ENCODE measurements at places on chromosomes 6 and 20. TPM values are rescaled to one million over a fixed set of nuclear protein-coding genes. Genes with fewer than 3 reads are reported as not detected.

DNA sequence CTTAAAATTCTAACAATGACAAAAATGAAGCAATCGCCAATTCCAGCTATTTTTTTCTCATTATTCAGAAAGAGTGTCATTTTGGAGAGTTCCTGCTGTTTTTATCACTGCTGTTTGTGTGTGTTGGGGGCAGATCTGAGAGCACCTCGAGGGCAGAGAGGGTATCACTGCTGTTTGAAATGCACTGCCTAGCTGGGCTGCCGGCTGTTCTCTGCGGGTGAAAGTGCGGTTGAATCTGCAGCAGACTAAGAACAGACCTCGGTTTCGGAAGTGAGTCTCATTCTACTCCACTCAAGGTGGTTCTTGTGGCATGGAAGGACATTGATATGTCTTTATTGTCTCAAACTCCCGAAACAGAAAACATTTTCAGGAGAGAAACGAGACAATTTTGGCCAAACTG, 18.3 kb downstream of the INSM1 start:
- no peak for DNase-seq

DNA sequence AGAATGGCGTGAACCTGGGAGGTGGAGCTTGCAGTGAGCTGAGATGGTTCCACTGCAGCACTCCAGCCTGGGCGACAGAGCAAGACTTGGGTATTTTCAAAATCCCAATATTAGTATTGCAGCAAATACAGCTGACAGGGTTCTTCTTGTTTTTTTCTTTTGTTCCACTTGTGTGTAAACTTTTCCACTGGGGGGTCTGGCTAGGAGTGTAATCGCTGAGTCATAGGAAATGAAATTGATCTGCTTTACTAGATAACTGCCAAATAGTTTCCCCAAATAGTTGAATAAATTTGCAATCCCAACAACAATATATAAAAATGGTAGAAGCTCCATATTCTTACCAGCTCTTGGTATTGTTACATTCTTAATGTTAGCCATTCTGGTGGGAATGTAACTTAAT, 526.0 kb upstream of the SOX4 start:
- DNase-seq, result no peak

DNA sequence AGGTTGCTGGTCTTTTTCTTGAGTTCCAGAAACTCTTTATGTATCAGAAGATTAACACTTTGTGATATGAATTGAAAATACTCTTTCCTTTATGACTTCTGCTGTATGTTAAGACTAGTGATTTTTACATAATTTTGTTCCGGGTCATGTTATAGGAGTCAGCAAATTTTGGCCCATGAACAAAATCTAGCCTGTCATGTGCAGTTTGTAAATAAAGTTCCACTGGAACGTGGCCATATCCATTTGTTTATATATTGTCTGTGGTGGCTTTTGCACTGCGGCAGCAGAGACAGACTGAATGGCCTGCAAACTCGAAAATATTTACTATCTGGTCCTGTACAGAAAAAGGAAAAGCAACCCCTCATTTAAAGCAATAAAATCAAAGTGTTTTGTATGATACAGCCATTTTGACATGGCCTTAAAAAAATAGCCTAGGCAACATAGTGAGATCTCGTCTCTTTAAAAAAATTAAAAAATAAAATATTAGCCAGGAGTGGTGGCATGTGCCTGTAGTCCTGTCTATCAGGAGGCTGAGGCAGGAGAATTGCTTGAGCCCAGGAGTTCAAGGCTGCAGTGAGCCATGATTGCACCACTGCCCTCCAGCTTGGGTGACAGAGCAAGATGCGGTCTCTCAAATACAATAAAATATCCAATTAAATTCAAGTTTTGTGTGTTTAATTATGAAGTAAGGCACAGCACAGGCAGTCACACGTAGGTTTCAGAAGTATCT, 36.9 kb downstream of the SNX9 start:
- DNase-seq, result no peak

GRCh38 chr6:25340431-25341202, 61.4 kb downstream of the CARMIL1 start:
- DNase-seq, result no peak

DNA sequence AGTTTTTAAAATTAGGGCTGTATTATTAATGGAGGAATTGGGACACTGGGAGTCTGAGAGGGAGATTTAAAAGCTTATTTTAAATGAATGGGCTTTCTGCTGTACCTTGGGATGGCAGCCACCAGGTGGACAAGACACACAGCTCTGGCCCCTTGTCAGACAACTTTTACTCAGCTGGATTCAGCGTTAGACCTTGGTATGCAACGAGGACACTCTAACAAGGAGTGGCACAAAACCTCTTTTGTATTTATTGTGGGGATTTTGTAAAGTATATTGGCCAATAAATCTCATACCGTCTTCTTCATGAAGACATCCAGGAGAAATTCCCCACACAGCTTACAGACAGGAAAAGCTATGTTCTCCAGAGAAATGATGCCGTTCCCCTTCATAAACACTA, 105.7 kb downstream of the LCA5 start:
- no peak for DNase-seq

DNA sequence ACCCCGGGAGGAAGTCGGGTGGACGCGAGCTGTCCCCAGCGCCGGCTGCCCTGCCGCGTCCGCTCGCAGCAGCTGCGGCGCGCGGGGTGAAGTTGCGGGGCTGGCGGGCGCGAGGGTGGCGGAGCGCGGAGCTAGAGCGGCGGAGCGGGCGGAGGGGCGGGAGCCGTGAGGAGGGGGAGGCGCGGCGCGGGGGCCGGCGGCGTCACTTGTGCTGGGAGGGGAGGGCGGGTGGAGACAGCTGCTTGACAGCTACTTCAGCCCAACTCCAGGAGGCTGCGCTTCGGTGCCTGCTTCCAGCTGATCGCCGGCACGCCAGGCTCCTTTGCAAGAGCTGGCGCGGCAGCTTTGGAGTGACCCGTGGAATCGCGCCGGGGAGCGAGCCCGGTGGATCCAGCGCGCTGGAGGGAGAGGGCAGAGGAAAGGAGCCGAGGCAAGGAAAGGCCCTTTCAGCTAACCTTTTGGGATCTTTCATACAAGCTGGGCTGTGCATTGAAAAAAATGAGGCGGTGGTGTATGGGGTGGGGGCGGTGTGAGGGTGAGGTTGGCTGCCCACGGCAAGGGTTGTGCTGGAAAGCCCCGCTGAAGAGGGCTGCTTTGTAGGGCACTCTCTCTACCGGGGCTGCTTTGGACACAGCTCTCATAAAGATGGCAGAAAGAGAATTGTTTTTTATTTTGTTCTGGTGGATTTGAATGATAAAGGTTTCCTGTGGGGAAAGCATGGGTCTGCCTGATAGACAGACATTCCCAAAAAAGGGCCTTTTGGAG, 24.6 kb downstream of the RIPOR2 start:
- DNase-seq, result peak; percentile 37

Gene SOBP
- not detected for polyA plus RNA-seq

Gene SNRNP48
- 2.6 TPM for polyA plus RNA-seq

Gene BFSP1
- polyA plus RNA-seq, result 2.3 TPM

Gene ZNF334
- polyA plus RNA-seq, result 1.8 TPM
